Stimulated activated CD8-positive, alpha-beta memory T cell treated with anti-CD3 and anti-CD28 coated beads, Interleukin-15, amount 100 ng/mL, for 24 hours (primary cell): ENCODE measurements at places on chromosomes 13 and 19.

GRCh38 chr19:16218851-16219250, 21.1 kb downstream of the AP1M1 start:
- no peak for DNase-seq

- DNase-seq, result no peak
These were observed 438 bp downstream of the PRKCSH start for GRCh38 chr19:11435833-11436313.

- no peak for DNase-seq
These were observed 96.3 kb downstream of the EPSTI1 start for GRCh38 chr13:42895776-42896175.

DNA sequence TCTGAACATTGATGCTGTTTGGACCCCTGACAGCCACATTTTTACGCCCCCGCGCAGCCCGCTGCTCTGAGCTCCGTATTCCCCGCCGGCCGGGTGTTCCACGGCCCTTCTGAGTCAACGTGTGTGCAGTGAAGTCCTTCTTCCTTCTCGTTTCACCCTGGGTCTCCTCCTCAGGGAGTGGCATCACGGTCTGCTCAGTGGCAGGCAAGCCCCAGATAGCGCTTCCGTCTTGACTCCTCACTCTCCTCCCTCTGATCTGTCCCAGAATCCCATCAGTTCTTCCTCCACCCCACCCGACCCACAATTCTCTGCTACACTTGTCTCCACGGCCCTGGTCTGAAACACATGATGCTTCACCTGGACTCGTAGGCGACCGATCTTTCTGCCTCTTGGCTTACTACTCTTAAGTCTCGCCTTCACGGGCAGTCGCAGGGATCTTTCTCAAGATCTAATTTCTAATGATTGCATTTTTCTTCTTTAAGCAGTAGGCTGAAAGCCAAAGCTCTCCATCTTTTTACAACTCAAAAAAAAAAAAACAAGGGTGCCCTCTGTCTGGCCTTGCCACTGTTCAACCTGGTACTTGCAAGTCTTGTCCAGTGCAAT, 33.9 kb downstream of the CCNE1 start:
- no peak for DNase-seq

DNA sequence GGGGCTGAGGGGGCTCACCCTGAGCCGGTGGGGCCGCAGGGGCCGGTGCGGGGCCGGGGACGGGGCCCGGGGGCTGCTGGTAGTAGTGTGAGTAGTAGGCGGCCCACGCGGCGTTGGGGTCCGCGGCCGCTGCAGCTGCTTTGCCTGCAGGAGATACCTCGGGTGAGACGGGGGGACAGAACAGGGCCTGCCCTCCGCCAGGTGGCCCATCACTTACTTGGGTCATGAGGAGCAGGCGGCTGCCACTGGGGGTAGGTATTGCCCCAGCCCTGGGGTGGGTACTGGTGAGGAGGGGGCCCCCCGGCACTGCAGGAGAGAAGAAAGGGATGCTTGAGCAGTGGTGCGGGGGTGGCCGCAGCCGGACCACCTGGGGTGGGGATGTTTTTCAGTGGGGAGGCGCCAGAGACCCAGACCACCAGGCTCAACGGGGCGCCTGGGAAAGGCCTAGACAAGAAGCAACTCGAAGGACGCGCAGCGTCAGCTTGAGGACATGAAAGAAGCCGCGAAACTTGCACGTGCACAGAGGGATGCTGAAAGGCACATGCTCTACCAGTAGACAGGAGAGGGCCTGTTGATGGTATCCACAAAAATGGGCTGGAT, 8.9 kb downstream of the KHSRP start:
- no peak for DNase-seq
